ENCODE measurements at places on chromosomes 1 and 21.

DNA sequence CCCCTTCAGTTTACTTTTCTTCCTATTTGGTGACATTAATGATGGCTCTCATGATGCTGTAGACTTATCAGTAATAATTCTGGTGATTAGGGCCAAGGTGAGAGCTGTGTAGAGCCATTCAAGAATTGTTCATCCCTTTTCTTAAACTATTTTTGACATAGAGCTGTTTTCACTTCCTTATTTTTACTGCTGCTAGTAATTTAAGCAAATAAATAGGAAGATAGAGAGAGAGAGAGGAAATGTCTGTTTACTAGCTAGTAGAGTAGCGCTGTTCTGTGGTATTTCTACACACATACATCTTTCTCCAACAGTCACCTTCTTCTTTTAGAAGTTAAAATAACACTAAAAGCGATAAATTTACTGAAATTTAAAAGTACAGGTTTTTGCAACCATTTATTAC is 678.0 kb upstream of the ZP4 start:
- no peak for DNase-seq

GRCh38 chr1:219681876-219682275 is 69.0 kb upstream of the ZC3H11B start:
- DNase-seq: no peak

- DNase-seq: no peak
These were observed 542.6 kb downstream of the ADGRL2 start for GRCh38 chr1:82343381-82343780.

DNA sequence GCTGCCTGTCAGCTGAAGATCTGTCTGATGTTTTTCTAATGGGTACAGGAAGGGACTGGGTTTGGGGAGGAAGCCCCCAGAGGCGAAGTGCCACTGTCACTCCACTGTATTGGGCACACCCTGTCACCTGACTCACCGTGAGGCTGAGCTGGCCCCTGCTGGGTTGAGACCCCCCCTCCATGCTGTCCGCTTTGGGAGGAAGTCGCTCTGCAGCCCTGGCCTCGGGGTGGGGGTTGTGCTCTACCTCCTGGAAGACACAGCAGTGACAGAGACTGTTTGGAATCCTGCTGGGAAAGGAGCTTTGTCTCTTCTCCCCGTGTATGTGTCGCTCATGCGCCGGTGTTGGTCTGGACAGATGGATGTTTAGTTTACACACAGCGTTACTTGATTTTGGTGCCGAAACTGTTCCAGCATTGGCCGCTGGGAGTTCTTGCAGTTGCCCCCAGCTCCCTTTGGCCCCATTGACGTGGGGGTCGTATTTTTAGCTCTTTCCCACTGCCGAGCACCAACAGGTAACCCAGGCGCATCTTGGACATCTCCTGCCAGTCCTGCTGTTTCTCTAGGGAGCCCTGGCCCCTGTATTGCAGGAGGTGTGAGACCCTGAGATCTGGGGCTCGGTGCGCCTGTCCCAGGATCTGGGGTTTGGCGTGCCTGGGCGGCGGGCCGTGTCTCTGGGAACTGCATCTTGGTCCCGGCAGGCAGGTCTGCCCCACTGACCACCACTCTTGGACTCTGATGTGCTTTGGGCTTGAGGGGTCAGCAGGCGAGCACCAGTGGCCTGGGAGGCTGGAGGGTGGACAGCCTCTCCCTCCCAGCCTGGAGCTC is 30.3 kb downstream of the SLX9 start:
- DNase-seq: no peak

DNA sequence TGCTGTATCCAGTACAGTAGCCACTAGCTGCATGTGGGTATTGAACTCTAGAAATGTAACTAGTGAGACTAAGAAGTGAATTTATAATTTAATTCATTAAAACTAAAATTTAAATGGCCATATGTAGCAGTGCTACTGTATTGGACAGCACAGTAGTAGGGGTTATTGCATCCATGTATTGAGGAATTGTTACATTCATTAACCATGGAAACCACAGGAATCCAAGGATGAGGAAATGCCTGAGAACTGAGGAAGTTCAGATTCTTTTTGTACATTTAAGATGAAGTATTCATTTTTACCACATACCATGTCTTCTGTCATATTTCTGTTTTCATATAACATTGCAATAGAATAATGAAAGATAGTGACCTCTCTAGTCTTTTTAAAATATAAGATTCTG is 2.6 kb downstream of the MTF2 start:
- DNase-seq: no peak

GRCh38 chr1:177020851-177021589 is 143.5 kb downstream of the ASTN1 start:
- DNase-seq: no peak
